ENCODE measurements at places on chromosomes 3 and 15.

DNA sequence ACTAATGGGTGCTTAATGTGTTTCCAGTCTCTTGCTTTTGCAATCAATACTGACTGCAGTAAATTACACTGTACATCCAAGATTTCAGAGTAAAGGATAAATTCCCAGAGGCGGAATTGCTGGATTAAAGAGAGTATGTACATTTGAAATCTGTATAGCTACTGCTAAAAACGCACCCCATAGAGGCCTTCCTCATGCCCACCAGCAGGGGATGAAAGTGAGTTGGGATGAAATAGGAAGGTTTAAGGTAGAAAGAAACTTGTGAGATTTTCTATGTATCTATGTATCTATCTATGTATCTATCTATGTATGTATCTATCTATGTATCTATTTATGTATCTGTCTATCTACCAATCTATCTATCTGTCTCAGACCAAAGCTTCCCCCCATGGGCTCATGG, 28.4 kb downstream of the TMEM44 start:
- no peak for ATAC-seq

- ATAC-seq: no peak
Observed at GRCh38 chr3:126124896-126125295, 41.0 kb upstream of the SLC41A3 start.

GRCh38 chr15:27086805-27087204, 115.8 kb downstream of the GABRG3 start:
- no peak for ATAC-seq

GRCh38 chr15:81410318-81410753, 36.3 kb upstream of the TMC3 start:
- ATAC-seq: peak; percentile 96

DNA sequence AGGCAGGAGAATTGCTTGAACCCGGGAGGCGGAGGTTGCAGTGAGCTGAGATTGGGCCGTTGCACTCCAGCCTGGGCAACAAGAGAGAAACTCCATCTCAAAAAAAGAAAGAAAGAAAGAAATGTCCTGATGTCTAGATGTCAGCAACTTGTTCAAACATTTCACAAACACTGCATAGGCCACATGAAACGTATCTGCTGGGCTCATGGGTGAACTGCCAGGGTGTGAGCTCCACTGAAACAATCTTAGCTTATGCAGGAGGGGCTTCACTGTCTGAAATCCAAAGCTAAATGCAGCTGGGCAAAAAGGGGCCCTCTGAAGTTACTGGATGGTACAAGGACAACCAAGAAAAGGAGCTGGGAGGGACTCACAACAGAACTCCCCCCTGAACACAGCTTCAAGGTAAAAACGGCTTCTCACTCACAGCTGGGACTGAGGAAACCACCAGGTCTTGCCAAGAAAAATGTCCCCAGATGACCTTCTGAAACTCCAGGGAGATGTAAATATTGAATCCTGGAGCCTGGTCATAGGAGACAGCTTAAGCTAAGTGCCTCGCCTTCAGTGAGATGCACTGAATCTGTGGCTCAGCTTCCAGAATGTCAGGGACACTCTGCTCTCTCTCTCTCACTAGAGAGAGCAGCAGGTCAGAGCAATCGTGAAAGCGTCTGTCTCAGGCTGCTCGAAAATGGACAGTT, 31.9 kb downstream of the SEC61A1 start:
- no peak for ATAC-seq

DNA sequence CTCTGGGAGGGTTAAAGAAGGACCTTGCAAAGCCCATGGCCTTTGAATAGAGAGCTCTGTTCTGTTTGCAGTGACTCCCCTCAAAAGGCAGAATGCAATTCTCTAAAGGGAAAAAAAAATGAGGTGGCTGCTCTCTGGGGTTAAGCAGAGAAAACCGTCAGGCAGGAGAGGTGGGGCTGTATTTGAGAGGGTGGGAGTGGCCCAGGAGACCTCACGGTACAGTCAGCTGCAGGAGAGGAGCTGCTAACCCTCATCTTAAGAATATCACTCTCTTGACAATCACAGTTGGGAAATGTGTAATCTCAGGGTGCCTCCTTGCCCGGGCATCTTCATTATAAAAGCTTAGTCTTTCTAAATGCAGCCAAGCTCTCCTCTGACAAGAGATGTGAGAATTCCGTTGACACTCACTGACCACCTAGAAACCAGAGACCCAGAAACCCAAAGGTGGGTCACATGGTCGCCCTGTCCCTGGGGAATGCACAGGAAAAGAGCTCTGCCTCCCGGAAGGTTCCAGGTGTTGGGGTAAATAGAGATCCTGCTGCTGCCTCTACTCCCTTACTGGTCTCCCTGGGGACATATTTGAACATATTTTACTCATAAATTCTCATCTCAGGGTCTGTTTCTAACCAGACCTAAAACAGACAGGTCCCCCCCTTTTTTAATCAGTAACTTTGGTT, 159.1 kb upstream of the CTDSPL start:
- ATAC-seq: no peak

DNA sequence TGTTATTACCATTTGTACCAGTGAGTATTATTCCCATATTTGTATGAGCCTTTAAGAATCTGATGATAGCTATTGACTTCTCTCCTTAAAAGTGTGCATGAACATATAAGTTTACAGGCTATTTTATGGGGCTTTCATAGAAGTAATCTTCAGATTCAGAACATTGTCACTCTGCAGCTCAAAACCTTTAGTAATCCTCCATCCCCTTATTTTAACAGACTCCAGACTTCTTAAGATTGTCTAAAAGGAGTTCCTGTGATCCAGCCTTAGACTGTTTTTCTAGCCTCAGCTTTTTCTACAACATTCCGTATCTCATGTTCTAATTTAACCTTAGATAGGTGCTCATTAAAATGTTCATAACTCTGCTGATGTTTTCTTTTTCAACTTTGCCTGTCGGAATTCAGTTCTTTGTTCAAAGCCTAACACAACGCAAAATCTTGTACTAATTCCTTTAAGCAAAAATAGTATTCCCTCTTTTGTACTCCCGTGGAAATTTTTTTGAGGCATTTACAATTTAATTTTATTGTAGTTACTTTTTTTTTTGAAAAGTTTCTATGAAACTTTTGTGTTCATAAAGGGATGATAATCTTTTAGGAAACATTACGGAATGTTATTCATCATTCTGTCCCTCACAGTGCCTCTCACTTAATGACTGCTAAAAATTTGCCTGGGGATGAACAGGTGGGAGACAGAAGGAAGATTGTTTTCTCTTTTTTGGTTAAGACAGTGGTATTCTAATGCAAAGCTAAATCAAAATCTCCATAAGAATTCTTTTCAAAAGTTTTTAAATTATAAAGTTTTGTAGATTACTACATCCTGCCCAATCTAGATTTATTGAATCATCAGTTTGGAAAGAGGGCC, 38.7 kb upstream of the UTS2B start:
- no peak for ATAC-seq

GRCh38 chr15:101029971-101030661, 111.0 kb downstream of the LRRK1 start:
- no peak for ATAC-seq

DNA sequence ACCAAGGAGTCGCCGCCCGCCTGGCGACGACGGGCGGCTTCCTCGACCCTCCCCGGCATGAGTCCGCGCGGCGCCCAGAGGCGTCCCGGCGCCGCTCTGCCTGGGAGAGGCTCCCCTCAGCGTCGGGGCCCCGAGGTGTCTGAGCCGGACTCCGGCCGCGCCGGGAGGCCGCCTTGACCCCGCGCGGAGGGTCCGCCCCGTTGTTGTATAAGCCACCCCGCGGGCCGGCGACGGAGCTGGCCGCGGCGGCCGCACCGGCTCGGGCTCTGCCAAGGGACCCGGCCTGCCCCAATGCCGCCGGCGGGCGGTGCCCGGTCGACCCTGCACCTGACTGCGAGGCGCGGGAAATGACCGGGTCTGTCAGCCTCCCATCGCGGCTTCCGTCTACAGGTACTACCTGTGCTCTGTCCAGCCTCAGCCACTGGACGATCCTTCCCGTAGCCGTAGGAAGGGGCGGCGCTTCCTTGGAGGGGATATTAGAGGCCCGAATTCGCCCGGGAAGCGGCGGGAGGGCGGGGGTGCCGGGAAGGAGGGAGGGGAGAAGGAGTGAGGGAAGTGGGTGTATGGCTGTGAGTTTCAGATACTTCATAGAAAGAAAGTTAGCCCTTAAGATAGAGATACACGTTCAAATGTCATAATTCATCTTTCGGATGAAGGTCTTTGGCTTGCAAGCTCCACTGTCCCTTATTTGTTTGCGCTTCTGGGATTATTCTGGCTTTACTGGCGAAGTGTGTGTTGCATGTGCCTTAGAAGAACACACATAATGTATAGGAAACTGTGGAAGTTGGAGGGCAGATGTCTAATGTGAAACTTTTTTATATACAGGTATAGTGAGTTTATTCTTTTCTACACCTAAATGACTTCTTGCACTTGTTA, 620 bp downstream of the ABHD5 start:
- ATAC-seq: peak; percentile 36

GRCh38 chr3:171221597-171221996, 195.1 kb upstream of the SLC2A2 start:
- no peak for ATAC-seq

DNA sequence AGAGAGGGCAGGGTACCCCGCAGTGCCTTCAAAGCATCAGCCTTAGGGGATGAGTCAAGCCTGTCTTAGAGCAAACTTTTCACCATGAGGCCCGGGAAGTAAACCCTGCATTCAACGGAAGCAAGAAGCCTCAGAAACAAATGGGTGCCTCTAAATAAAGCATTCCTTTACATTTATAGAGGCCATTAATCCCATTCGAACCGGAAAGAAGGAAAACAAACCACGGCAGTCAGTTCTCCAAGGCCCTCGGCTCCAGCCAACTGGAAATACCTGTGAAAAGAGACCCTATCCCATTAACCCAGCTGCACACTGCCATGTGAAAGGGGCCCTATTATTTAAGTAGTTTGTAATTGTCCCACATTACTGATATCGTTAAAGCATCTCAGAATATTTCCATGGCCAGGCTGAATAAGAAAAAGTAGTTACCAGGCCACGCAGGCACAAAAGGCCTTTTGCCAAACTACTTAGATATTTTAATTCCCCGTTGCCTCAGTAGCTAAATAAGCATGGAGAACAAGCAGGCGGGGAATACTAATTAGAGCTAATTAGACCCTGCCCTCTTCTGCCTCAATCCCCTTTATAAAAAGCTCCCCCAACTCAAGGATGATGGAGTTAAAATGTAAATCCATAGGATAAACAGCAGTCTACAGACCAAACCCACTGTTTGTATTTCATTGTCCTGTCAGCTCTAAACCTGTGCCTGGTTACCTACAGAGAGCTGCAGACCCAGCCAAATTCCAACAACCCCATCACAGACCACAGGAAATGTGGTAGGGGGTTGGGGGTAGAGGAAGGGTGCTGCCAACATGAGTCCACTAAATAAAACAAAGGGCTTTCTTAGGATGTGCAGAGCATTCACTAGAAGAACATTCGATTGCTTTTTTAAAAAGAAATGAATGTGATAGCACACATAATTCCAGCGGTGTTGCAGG, 4.1 kb downstream of the ITGB5 start:
- ATAC-seq: no peak

- ATAC-seq: no peak
Observed at GRCh38 chr15:75731248-75732151, 18.9 kb upstream of the CSPG4 start.

DNA sequence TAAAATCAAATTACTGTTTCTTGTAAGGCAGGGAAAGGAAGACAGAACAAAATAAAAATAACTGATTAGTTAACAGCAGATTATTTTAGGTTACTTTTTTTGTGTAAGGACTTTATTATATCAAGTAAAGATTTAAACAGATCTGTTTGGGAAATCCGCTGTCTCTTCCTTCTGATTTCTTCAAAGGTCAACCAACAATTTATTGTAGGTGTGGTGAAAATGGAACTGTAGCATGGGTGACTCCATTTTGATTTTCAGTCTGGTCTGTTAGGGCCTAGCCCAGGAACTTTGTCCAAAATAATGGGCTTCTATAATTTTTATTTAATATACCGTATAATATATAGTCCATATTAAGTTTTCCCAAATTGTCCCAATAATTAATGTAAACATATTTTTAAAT, 13.5 kb upstream of the IDH2 start:
- ATAC-seq: no peak

GRCh38 chr15:52021892-52022540, 3.0 kb downstream of the MAPK6 start:
- ATAC-seq: no peak

DNA sequence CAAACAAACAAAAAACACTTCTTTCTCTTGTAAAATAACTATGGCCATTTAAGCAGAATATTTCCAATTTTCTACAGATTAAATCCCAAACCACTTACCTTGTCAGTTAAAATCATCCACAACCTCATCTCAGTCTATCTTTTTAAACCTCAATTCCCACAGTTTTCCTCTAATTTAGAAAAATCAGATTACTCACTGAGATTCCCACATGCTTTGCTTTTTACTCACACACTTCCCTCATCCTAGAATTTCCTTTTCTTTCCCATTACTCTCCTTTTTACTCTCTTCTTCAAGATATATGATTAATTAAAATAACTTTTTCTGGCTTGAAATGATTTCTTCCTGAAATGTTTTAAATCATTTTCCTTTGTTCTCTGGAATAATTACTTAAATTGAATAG, 790.7 kb downstream of the ROBO1 start:
- ATAC-seq: no peak

GRCh38 chr15:66187271-66187670, 66.3 kb downstream of the MEGF11 start:
- ATAC-seq: no peak

GRCh38 chr3:30764281-30764680, 130.2 kb downstream of the GADL1 start:
- ATAC-seq: no peak

- no peak for ATAC-seq
Observed at GRCh38 chr15:100133001-100133400, 208.8 kb downstream of the ADAMTS17 start.

- no peak for ATAC-seq
Observed at GRCh38 chr15:84872009-84872910, 12.2 kb upstream of the SLC28A1 start.

GRCh38 chr15:62369454-62369853, 204.4 kb upstream of the C2CD4B start:
- no peak for ATAC-seq

- no peak for ATAC-seq
Observed at GRCh38 chr15:33438396-33438795, 127.6 kb downstream of the RYR3 start.

GRCh38 chr3:64684715-64685261, 3.0 kb downstream of the ADAMTS9 start:
- no peak for ATAC-seq

- no peak for ATAC-seq
Observed at GRCh38 chr3:117036259-117036799, 326.8 kb downstream of the TUSC7 start.

- no peak for ATAC-seq
Observed at GRCh38 chr3:78951342-78951945, 816.4 kb downstream of the ROBO1 start.

Measured in esophagus mucosa (tissue), 1 donor.